ENCODE measurements at places on chromosomes 3 and 15.

DNA sequence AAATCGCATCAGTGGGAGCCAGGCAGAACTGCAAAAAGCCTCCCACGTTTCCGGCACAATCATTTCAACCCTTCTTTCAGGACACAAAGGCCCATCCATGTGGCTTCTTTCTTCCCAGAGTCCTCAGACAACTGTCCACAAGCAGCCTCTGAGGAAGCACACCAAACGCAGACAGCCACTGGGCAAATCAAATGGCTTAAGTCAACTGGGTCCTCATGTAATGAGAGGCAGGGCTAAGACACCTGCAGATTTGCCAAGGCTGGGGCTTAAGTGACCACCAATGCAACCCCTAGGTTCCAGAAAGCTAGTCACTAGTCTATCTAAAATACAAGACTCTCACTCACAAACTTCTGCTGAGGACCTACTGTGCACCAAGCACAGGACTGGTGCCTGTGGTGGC, 8.0 kb downstream of the OSBPL10 start:
- DNase-seq = no peak

DNA sequence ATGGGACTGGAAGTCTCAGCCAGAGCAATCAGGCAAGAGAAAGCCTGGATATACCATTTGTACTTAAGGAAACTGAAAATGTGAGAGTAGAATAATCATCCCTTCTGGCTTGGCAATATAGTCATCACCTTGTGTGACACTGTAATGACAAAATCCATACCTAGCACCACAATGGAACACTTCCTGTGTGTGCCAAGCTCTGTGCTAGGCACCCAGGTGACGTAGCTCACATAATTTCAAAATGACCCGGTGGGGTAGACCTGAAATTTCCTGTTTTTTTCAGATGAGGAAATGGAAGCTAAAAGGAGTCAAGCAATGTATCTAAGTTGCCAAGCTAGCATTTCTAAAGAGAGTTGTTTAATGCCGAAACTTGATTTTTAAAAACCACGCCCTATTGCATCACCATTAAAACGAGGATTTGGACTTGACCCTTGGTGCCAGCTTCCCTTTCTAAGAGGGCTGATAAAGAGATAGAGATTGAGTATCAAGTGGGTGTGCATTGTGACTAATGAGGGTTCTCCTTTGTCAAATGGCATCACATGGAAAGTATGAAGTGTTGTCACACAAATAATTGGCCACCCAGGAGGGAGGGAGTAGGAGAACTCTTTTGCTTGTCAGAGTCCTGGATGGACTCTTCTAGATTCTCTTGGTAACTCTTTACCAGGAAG, 141.3 kb upstream of the PDZRN3 start:
- no peak for DNase-seq

DNA sequence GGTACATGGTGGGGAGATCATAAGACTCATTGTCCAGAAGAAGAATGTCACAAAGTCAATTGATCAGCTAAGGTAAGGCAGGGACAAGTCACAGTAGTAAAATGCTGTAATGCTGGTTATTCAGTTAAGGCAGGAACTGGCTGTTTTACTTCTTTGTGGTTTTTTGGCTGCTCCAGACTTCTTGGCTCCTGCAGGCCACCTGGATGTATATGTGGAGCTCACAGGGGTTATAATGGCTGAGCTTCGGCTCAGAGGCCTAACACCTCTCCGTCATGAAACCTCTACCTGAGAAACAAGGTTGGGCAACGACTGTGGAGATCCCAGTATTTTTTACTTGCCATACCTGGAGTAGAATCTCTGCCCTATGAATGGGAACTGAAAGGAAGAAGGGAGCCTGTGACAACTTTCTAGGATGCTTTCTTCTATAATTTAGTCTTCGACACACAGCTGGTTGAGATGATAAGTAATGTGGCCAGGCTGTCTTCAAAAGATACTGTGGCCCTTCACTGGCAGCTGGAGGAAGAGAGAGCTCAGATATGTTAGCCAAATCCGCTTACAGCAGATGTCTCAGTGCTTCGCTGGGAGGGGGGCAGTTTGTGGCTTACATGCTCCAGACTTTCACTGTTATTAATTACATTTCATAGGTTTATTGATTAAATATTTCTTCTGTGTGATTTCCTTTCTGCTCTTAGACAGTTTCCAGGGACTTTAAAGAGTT, 887.8 kb downstream of the IGSF11 start:
- no peak for DNase-seq

DNA sequence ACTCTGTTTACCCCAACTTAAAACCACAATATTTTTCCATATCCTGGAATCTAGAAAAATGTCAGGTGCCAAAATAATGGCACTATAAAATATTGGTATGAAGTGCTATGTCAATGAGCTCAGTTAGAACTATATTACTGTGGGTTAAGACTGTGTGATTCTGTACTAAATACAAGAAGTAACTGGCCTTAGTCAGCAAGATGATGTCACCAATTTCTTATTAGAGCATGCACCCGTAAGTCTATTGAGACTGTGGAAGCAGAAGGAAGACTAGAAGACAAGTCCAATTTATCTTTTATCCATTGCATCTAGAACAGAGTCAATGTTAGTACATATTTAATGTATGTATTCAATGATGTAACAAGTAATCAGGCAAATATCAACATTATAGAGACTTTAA, 25.0 kb downstream of the LRRC58 start:
- DNase-seq = no peak

GRCh38 chr3:128701342-128702212, 24.4 kb upstream of the RAB7A start:
- no peak for DNase-seq
